Activated CD4-positive, alpha-beta memory T cell treated with anti-CD3 and anti-CD28 coated beads for 36 hours (primary cell): ENCODE measurements at places on chromosomes 7 and 10. TPM values are rescaled to one million over a fixed set of nuclear protein-coding genes. Genes with fewer than 3 reads are reported as not detected.

Gene UNCX
- not detected for total RNA-seq

Gene KCNH2
- total RNA-seq = 0.45 TPM

Gene EFCAB10
- total RNA-seq = not detected

Gene GNG11
- total RNA-seq = not detected

Gene CYP3A7
- total RNA-seq = not detected

Gene TLX1
- not detected for total RNA-seq

Gene PHKG1
- total RNA-seq = 2.4 TPM

- no peak for DNase-seq
These were observed 98.7 kb downstream of the POLL start for GRCh38 chr10:101489355-101489754.

- DNase-seq = no peak
These were observed 71.9 kb downstream of the MRPL32 start for GRCh38 chr7:43004082-43004481.

GRCh38 chr7:151223728-151224127 lies 3.3 kb downstream of the ABCF2 start:
- DNase-seq = no peak

- no peak for DNase-seq
These were observed 27.6 kb downstream of the CFAP46 start for GRCh38 chr10:132914732-132915131.

DNA sequence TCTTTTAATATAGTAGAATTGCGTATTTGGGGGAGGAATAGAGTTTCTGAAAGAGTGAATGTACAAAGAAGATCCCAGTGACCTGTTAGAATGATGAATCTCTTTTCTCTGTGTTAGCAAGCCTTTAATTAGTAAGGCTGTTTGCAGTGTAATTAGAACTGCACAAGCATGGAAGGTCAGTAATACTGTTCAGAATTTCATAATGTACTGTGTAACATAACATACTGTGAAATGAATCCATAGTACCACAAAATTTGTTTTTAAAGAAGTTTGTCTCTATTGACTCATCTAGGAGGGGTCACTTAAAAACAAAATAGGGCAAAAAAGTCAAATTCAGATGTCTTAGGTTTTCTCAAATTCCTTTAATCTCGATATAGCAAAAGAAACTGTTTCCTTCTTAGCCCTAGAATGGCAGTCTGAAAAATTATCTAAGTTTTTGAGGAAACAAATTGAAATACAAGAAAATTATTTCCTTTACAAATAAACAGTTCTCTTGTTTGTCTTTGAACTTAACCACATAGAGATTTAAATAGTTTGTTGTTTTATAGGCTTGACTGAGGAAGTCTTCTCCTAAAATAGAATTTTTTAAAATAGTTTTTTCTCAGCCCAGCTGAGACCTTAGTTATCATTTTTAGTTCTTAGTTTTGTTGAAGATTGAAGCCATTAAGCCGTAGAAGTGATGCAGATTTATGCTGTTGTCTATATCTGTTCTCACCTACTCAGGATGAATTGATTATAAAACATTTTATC lies 12.5 kb downstream of the ADK start:
- DNase-seq = no peak

- DNase-seq = no peak
These were observed 79.0 kb upstream of the HABP2 start for GRCh38 chr10:113473851-113474250.

GRCh38 chr10:17122726-17123661 lies 6.6 kb downstream of the CUBN start:
- DNase-seq = no peak

GRCh38 chr7:148204639-148205304 lies 385.8 kb upstream of the C7orf33 start:
- no peak for DNase-seq
